ENCODE measurements at places on chromosomes 5 and 9.

DNA sequence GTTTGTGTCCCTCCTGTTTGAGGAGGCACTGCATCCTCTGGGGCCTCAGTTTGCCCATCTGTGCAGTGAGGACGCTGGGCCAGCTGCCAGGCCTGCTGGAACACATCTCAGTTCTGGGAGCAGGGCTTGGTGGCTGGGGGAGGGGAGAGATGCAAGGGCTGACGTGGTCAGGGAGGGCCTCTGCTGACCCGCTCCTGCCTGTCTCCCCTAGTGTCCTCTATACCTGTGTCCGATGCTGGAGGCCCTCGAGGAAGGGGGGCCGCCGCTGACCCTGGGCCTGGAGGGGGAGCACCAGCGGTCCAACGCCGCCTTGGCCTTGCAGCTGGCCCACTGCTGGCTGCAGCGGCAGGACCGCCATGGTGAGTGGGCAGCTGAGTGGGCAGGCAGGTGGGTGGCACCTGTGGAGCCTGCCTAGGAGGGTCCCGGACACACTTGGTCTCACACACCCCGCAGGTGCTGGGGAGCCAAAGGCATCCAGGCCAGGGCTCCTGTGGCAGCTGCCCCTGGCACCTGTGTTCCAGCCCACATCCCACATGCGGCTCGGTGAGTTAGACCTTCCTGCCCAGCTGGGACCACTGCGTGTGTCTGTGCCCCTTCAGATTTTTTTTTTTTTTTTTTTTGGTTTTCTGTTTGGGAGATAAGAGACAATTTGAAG is 5.8 kb downstream of the FPGS start:
- DNase-seq: no peak

DNA sequence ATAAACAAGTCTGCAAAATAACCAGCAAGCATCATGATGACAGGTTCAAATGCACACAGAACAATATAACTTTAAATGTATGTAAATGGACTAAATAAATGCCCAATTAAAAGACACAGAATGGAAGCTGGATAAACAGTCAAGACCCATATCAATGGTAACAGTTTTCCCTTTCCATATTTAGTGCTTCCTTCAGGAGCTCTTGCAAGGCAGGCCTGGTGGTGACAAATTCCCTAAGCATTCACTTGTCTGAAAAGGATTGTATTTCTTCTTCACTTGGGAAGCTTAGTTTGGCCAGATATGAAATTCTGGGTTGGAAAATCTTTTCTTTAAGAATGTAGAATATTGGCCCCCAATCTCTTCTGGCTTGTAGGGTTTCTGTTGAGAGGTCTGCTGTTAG is 120.2 kb upstream of the RASA1 start:
- DNase-seq: no peak

GRCh38 chr5:64814073-64814472 is 45.3 kb downstream of the CWC27 start:
- DNase-seq: no peak

DNA sequence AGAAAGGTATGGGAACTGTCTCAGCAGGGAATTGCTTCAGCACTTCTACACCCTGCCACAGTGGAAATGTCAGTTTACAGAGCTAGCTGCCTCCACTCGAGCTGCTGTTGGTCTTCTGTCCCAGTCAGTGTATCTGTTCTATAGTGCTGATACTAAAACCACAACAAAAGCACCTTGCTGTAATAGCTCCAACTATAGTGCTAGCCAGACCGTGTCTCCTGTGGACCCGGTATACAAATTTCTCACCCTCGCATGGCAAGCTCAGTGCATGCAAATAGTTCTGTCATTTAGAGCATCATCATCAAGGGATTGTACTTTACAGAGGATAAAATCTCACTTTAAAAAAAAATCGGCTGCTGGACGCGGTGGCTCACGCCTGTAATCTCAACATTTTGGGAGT is 51.5 kb upstream of the IQGAP2 start:
- no peak for DNase-seq

GRCh38 chr9:107863396-107863795 is 373.8 kb upstream of the KLF4 start:
- DNase-seq: no peak

- DNase-seq: no peak
Measured at GRCh38 chr9:78899006-78899405, 602.1 kb downstream of the PSAT1 start.

- DNase-seq: peak; percentile 8
Measured at GRCh38 chr5:158074992-158075769, 216.2 kb upstream of the CLINT1 start.
